ENCODE measurements at places on chromosomes 16 and 17.
A peak's percentile ranks its signal among the peaks of the same experiment; 100 is the strongest.

DNA sequence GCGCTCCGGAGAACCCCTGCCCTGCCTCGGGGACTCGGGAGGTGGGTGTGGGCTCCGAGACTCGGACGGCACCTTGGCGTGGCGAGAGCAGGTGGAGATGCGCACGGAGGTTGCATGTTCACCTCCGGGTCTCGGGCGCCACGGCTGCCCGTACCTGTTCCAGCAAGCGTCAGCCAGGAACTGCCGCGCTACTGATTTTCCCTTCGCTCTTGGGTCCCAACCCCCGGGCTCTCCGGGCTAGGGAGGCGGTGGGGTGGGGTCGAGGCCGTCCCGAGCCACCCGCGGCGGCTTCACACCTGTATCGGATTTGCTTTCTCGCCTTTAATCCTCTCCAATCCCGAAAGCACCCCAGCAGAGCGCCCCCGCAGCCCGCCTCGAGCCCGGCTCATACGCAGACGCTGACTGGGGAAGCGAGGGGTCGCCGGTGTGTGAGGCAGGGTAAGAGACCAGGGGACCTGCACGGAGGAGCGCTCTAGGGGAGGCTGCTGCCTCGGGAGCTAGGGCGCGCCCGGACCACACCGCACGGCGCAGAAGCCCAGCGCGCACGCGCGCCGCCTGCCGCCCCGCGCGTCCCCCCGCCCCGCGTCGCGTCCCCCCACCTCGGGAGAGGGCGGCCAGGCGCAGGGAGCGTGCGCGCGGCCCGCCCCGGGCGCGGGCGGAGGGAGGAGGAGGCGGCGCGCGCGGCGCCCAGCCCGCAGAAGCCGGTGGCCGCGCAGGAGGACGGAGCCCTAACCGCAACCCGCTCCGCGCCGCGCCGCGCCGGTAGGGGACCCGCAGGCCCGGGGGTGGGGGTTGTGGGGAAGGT lies at the start of gene DUSP14:
Gene DUSP14, plus strand, starts transcription at position 695 of the 805 bp plus-strand sequence. CDS start 22,382 bp downstream, outside the sequence.
- DNase-seq = peak; percentile 70

GRCh38 chr17:40129498-40129897 lies 7.7 kb downstream of the MSL1 start:
- DNase-seq = no peak

DNA sequence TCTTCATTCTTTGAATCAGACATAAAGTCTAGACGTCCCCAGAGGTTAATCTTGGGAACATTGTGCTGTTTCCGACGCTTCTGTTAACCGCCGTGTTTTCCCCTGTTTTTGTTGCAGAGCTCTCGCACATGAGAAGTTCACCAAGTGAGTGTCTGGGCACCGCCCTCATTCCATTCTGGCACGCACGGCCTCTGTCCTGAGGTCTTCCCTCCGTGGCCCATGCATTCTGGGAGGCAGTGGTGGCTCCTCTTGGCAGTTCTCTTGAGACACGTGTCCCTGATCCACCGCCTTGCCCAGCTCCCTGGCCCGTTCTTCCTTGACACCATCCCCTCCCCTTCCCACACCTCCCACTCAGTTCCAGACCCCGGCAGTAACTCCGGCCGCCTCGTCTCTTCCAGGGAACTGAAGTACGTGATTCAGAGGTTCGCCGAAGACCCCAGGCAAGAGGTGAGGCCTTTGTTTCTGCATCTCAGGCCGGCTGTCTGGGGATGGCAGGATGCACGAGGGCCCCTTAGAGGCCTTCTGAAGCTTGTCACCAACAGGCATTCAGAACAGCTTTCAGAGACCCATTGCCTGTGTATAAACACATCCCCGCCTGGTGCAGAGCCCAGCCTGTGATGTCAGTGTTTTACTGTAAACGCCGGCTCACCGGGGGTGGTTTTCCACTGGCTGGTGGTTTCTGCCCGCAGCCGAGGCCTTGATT lies 85.9 kb upstream of the PLCG2 start:
- no peak for DNase-seq

GRCh38 chr17:31869797-31870568 lies 10.9 kb upstream of the COPRS start:
- DNase-seq = no peak

DNA sequence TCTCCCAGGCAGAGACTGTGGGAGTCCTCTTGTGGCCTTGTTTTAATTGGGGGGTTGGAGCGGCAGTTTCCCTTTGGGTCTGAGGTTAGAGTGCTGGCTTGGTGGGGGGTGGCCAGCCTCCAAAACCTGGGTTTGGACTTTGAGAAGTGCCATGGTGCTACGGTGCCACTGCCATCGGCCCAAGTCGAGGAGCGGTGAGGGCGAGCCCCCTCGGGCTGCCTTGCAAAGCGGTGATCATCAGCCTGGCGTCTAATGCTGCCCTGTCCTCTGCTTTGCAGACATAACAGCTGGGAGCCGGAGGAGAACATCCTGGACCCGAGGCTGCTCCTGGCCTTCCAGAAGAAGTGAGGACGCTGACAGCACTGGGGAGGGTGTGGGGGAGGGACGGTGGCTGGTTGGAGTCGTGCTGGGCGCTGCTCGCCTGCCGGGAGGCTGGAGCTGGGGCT lies 1.2 kb downstream of the CBX2 start:
- no peak for DNase-seq

DNA sequence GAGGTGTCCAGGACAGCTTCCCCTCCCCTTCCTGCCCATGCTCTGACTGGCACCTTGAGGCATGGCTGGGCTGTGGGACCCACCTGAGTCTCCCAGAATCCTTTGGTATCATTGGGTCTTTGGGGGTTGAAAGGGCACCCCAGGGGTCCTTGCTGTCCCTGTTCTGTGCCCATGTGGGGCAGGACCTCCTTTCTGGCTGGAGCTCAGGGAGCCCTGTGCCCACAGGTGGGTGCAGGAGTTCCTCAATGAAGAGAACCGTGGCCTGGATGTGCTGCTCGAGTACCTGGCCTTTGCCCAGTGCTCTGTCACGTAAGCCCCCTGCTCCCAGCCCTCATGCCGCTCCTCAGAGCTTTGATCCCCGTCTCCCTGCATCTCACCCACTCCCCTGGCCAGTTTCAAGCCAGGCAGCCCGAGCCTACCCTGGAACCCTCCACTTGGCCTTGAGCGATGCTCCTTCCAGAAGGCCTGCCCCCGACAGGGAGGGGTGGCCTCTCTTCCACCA lies 11.8 kb downstream of the FMNL1 start:
- DNase-seq = no peak

DNA sequence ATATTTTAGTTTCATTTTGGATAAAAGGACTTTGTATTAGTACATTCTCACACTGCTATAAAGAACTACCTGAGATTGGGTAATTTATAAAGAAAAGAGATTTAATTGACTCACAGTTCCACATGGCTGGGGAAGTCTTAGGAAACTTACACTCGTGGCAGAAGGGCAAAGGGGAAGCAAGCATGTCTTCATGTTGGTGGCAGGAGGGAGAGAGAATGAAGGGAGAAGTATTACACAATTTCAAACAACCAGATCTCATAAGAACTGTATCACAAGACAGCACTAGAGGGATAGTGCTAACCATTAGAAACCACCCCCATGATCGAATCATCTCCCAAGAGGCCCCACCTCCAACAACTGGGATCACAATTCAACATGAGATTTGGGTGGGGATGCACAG lies 142.9 kb downstream of the USP31 start:
- DNase-seq = no peak

GRCh38 chr16:81117436-81117835 lies 21.2 kb upstream of the GCSH start:
- no peak for DNase-seq

DNA sequence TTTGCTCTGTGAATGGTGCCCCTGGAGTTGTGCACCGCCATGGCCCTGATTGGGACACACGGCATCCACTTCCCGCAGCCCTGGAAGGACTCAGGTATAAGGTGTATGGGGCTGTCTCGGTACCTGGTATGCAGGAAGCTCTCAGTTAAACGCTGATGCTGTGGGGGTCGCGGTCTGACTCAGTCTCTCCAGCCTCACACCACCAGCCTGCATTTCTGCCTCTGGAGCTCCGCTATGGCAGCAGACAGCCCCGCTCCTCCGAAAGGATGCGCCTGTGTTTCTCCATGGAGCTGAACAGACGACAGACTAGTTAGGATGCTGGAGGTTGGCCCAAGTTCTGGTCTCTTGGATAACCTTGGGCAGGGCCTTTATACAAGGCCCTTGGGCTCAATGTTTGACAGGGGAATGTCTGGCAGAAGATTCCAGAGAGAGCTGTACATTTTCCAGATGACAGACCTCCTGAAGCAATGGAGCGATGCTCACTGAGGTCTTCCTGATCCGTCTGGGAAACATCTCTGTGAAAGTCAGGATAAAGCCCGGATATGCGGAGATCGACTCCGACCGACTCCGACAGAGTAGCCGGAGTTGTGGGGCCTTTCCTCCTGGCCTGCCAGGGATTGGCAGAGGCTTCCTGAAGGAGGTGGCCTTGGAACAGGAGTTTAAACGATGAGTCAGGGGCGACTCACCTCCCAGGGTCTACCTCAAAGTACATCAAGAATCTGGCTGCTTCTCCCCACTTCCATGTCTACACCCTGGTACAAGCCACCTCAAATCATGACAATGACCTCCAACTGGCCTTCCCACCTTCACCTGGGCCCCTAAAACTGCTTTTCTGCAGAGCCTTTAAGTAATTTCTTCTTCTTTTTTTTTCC lies 21.9 kb upstream of the BCAR1 start:
- DNase-seq = no peak

GRCh38 chr17:66508896-66509844 lies 206.8 kb downstream of the PRKCA start:
- DNase-seq = no peak

DNA sequence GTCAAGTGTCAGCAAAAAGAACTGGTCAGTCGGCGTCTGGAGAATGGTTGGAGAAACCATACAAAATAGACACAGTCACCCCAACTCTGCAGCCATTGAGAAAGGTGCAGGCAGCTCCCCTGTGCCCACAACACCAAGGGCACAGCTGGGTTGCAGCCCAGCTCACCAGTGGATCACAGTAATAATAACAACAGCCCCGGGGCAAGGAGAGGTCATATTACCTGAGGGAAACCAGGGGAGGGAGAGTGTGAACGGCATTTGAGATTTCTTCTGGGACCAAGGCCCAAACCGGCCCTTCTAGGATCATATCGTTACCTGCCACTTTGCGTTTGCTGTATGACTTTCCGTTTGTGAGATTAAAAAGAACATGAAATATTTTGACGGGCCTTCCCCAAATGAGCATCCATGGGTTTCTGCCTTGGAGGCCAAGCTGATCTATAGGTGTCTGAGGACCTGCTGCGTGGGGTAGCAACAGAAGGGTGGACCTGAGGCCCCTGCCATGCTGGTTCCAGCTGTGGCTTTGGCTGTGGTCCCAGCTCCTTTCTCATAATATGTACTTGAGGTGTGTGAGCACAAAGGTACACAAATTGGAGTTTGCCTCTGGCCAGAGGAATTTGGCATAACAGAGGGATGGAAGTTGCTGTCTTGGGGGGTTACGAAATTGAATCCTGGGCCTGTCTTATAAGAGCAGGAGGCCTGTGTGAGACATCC lies 154.6 kb downstream of the CMIP start:
- DNase-seq = no peak

DNA sequence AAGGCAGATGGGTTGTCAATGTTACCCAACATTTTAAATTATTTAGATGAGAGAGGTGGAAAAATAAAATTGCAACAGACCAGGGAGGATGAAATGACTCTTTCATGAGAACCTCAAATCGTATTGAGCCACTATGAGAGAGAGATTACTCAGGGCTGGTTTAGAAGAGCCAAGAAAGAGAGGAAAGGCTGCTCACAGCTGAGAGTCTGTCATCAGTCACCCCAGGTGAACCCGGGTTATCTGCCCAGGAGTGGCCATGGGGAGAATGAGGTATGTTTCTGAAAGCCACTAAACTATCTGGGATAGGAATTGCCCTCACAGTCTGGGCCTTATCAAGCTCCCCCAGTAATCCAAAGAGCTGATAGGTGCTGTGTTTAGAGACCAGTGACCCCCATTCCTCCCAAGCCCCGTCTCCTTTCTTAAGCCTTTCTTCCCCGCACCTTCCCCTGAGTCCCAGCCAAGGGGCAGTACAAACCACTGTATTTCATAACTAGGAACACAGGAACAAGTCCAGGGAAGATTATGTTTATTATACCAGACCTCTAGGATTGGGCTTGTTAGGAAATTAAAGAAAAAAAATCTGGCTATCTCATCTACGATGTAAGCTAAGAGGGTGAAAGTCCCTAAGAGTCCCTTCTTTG lies 158.9 kb upstream of the NOL11 start:
- no peak for DNase-seq

DNA sequence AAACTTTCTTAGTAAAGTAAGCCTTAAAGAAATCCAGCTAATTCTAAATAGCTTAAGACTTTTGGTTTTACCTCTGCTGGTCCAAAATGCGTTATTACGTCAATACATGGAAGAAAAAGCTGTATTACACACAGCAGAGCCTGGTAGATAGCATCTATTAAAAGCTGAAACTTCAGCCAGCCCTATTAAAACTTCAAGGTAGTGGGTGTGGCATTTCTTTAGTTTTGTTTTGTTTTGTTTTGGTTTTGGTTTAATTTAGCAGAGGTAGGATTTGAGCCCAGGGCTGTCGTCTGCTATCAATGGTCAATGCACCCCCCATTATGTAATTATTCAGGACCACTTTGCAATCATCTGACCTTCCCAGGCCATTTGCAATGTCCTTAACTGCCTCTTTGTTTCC lies 318.4 kb upstream of the MAF start:
- DNase-seq = no peak

DNA sequence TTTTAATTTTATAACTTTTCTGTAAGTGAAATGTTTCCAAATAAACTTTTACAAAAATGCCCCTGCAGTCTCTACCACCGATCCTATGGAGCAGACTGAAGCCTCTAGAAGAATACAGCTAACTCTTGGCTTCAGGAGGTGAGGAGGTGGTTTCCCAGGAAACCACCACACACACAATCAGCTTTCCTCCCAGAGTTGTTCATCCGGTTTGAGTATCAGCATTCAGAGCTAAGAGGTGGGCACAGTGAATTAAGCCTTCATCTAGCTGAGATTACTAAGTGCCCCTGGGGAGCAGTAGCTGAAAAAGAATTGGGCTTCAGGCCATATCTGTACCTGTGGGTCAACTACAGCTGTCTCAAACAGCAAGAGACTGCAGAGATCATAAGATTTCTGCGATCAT lies 139.7 kb downstream of the AATF start:
- no peak for DNase-seq

DNA sequence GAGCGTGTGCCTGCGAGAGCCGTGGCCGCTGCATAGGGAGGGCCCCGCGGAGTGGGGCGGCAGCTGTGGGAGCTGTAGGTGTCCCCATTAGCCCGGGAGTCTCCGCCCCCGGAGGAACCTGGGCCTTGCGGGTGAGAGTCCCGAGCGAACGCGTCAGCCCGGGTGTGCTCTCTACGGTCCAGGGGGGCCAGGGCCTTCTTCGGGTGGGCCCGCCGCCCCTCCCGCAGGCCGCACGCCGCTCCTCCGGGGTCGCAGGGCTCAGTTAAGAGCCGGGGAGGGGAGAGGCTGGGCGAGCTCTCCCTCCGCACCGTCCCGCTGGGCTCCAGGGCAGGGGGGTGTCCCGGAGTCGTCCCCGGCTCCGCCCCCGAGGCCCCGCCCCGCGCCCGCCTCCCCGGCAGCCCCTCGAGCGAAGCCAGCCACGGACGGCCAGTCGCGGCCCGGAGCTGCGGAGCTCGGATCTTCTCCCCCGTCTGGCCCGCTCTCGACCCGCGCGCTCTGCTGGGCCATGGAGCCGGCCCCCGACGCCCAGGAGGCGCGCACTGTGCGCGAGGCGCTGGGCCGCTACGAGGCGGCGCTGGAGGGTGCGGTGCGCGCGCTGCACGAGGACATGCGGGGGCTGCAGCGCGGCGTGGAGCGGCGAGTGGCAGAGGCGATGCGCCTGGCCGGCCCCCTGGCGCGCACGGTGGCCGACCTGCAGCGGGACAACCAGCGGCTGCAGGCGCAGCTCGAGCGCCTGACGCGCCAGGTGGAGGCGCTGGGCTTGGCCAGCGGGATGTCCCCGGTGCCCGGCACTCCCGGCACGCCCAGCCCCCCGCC lies at the start of gene SMTNL2:
Gene SMTNL2, plus strand, starts transcription at position 429 of the 816 bp plus-strand sequence. Its CDS starts 77 bp downstream, at position 506.
- no peak for DNase-seq

- no peak for DNase-seq
Observed at GRCh38 chr17:83185023-83186002, 105.9 kb downstream of the METRNL start.

All from muscle of arm (tissue), 14 donors.